GM04503 (cell line): ENCODE measurements at places on chromosomes 3 and 15.

DNA sequence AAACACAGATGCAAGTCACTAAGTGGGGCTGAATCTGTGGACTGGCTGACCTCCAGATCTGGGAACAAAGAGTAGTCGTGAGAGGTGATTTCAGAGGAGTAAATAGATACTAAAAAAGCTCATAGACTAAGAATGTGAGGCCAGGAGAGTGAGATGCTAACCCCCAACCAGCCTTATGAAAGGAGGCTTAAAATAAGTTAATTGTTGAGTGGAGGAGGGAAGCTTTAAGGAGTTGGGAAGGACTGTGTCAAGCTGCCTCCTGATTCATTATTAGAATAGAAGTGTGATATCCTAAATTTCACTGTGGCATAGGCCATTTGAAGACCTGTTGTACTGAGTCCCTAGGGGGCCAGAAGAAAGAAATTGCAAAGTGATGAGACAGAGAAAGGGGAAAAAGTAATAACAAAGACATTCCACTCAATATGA lies 107.6 kb downstream of the RBPMS2 start:
- DNase-seq: peak; percentile 34

DNA sequence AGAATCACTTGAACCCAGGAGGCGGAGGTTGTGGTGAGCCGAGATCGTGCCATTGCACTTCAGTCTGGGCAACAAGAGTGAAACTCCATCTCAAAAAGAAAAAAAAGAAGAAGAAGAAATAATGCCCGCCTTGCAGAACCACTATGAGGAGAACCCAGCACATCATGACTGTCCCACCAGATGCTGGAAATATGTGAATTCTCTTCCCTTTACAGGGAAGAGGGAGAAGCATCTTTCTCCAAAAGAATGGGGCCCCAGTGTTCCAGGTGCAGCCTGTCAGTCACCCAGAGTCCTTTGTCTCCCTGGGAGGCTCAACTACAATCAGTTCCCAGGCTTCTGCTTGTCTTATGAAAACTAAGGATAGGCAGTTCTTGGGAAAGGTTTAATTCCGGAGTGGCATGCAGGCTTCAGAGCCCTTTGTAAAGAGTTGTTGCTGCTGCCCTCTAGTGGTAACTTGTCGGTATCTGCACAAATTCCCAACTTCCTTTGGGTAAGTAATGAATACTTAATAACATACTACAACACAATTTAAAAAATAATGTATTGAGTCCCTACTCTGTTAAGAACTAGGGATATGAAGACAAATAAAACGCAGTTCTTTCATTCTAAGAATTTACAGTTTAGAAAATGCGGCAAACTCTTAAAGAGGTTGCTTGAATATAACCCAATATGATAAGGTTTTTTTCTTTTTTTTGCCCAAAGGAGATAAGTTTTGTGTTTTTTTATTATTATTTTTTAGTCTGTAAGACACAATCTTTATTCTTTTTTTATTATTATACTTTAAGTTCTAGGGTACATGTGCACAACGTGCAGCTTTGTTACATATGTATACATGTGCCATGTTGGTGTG lies 18.6 kb upstream of the TICRR start:
- DNase-seq: peak; percentile 22

DNA sequence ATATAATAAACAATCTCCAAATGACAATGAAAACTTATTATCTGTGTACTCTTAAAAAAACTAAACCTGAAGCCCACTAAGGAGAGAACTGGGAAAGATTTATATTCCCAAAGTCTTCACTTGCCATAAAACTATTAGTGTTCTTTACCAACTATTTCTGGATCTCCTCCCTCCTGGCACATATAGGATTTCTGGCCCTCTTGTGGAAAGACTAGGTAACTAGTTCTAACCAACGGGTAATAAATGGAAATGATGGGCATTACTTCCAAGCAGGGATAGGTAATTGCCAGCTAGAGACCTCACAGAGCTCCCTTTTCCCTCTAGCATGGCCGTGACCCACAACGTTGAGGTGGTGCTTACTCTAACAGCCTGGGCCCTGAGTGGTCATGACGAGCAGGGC lies 110.1 kb downstream of the DNAH12 start:
- no peak for DNase-seq

- DNase-seq: no peak
Observed at GRCh38 chr15:96583671-96584070, 253.2 kb downstream of the NR2F2 start.

DNA sequence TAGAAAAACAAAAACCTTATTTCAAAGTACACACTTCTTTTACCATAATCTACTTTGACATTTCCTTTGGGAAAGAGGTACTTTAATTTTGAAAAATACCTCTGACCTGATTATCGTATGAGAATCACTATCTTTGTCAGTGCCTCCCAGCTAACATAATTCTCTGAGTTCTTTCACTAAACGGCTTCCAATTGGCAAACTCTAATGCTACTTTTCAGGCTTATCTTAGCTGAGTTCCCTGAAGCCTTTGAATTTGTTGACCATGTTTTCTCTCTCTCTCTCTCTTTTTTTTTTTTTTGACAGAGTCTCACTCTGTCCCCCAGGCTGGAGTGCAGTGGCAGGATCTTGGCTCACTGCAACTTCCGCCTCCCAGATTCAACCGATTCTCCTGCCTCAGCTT lies 312.8 kb downstream of the ZPLD1 start:
- no peak for DNase-seq

DNA sequence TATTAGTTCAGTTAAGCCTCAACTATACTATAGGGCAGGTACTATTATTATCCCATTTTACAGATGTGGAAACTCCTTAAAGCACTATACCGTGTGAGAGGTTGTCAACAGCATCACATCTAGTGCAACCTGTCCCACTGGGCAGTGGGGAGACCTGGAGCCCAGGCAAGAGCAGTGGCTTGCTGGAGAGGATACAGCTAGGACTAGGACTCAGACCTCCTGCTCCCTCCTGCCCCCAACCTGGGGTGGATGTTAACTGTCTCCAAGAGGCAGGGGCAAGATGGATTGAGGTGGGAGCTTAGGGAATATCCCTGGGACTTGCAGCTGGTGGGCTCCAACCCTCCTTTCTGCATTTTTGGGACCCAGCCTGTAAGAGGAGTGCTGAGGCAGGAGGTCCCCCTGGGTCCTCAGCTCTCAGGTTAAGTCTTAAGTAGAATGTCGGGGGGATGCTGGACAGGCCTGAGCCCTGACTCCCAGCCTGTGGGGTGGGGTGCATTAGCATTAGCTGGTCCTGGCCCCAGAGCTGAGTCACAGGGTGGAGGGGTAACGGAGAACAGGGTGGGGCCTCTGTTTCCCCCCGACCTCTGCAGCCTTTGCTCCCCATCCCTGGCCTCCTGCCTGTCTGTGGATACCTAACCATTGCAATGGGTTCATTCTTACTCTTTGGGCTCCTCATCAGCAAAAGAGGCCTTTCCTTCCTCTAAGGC lies 6.6 kb downstream of the SNX33 start:
- DNase-seq: no peak

GRCh38 chr3:35651426-35651825 lies 12.1 kb downstream of the ARPP21 start:
- DNase-seq: no peak

- DNase-seq: no peak
Observed at GRCh38 chr3:127455541-127456450, 134.7 kb downstream of the TPRA1 start.

DNA sequence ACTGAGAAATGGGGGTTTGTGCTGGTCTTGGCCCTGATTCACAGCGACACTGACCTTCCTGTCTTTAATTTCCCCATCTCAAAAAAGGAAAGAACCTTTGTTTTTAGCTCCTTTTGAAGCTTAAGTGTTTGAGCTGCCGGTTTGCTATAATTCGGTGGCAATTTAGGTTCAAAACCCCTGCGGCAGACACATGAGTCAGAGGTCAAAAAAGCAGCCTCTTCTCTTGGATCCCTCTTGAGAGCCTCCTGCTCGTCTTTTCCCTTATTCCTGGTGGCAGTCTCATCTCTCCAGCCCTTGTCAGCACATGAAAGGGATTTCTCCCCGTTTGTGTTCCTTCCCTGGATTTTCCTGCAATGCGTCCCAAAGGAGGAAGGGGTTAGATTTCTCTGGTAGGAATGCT lies 64.5 kb downstream of the GRIP2 start:
- no peak for DNase-seq

DNA sequence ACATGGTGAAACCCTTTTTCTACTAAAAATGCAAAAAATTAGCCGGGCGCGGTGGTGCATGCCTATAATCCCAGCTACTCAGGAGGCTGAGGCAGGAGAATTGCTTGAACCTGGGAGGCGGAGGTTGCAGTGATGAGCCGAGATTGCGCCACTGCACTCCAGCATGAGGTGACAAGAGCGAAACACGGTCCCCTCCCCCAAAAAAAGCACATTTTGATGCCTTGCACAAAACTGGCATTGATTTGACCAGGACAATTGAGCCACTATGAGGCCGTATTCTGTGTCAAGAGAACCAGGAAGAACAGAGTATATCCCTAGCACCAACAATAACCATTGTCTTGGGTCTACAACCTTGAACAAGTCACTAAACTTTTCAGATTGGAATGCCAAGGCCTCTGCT lies 50.6 kb downstream of the SH3BP5 start:
- no peak for DNase-seq

DNA sequence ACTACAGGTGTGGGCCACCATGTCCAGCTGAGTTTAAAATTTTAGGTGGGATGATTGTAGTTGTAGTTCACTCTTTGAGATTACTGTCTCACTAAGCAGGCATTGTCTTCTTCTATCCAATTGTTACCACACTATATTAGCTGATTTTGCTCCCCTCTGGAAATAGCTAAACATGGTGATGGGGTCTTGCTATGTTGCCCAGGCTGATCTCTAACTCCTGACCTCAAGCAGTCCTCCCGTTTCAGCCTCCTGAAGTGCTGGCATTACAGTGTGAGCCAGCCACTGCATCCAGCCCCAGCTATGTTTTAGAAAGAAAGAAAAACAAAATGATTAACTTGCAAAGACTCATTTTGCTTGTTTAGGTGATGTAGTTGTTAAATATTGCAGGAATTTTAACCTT lies 30.6 kb downstream of the YEATS2 start:
- no peak for DNase-seq

- DNase-seq: no peak
Observed at GRCh38 chr3:49620728-49621127, 53.4 kb upstream of the APEH start.

DNA sequence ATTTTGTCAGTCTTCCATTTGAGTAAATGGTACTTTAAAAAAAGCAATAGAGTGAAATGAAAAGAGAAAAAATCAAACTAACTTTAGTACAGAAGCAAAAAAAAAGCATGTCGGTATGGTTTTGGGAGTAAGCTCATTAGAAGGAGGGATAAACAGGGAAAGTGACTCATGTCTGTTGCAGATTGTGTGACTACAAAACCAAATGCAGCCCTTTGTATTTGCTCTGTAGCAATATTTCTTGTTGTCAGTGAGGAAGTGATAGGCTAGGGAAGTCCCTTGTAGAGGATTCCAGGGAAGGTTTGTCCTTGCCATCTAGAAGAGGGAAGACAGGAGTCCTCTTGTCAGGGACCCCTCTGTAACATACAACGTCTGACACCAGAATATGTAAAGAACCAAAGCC lies 150.5 kb upstream of the POU1F1 start:
- DNase-seq: no peak

GRCh38 chr3:194128202-194128918 lies 7.6 kb upstream of the HES1 start:
- no peak for DNase-seq

DNA sequence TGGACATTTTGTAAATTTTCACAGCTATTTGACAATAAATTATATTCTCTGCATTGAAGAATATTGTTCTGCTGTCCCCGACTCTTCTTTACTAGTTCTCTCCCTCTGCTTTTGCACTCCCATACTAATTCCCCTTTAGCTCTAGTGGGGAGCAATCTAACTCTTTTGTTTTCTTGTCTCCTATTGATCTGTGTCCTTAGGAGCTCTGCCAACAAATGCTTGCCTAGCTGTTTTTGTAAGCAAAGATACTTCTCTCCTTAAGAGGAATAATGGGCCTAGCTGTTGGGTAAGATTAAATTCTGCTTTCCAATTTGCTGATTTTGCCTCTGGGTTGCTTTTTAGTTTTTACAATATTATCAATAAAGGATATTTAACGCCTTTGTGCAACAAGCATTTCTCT lies 17.7 kb downstream of the ADAMTSL3 start:
- no peak for DNase-seq

DNA sequence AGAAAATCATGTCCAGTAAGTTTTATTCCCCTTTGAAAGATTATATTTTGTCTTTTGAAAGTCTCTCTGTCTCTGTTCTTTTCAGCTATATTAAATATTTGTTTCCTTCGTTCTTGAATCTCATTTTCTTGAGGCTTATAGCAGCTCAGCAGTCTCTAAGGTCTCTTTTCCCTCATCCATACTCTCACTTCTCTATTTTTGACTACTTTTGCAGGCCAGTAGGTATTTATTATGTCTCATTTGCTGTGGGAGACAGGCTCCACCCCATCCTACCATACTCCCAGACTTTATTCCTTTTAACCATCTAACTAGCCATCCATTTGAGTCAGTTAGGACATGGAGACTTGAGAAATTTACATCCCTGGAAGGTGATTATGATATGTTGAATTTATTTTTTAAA lies 71.0 kb downstream of the FILIP1L start:
- DNase-seq: no peak

DNA sequence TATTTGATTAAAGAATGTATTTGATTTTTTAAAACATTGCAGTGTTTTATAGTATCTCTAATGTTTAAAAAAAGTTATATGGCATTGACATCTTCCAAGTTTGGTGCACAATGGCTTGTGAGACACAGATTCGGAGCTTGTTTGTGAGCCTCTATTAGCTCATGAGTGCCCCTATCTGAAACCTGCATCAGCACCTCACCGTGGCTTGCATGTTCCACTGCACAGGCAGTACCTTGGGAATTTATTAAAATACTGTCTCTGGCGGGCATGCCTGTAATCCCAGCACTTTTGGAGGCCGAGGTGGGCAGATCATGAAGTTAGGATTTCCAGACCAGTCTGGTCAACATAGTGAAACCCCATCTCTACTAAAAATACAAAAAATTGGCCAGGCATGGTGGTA lies 6.8 kb upstream of the RTP2 start:
- no peak for DNase-seq

DNA sequence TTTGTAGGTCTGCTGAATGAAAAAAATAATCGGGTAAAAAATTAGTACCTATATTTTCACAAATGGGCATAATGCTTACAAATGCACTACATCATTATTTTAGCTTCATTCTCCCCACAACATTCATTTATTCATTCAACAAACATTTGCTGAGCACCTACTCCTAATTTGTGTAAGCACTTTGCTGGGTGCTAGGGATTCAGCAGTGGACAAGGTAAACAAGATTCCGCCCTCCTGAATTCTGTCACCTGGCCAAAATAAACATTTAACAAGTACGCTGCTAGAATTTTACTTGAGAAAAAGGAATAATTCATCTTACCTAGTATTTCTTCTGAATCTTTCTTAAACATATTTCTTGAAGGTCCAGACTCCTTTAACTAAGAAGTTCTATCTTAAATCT lies 72.1 kb downstream of the TIGIT start:
- no peak for DNase-seq

DNA sequence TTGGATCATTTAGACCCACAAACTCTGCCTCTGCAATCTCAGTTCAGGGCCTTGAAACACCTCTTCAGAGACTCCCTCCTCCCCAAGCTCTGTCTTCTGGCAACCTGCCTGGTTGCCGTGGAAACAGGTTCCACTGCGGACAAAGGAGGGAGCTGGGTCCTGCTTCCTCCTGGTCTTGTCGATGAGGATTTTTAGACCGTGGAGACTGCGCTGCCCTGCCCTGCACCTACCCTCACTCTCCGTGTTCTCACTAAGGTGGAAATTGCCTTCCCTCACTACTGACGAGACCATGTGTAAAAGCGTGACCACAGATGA lies at the start of gene RTP1:
Gene RTP1 (plus strand): TSS at position 152 of the 315 bp plus-strand sequence. CDS start 30 bp downstream, at position 182.
- no peak for DNase-seq
